ENCODE measurements at places on chromosomes 6 and 20.

- no peak for DNase-seq
These were observed 45.9 kb upstream of the CSE1L start for GRCh38 chr20:48999890-49000870.

DNA sequence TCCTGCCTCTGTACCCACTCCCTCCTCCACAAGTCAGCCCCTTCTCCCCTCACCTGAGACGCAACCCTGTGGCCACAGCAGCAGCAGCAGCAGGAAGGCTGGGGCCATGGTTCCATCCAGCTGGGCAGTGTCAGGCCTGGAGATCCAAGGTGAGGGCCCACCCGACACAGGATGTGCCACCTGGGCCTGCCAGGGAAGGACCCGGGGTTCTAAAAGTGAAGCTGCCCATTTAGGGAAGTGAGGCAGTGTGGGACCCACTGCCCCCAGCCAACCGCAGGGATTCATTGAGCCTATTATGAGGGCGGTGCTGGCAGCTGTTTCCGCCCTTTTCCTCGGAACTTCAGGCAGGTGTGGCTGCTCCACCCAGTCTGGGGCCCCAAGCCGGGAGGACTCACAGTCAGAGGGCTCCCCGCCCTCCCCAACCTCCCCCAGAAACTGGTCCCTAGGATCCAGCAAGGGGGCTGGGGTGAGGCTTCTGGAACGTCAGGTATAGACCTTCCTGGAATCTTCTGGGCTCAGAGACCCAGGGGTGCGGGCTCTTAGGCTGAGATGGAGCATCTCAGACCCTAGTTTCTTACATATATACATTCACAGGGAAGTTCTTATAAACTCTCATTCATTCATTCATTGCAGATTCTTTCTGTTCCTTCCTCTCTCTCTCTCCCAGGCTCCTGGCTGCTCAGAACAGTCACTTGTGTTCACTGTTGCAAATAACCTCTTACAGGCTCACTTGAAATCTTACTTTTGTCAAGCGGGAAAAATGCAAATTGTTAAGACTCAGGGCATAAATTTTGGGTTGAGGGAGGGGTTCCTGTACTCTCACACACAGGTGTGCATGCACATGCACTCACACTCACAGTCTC lies at the start of gene TREML2:
TSS of gene TREML2 (minus strand) at position 249 of the 863 bp plus-strand sequence. CDS start at position 108, 141 bp downstream.
- DNase-seq: peak; percentile 74

GRCh38 chr20:40980106-40980827 lies 48.4 kb upstream of the TOP1 start:
- no peak for DNase-seq

DNA sequence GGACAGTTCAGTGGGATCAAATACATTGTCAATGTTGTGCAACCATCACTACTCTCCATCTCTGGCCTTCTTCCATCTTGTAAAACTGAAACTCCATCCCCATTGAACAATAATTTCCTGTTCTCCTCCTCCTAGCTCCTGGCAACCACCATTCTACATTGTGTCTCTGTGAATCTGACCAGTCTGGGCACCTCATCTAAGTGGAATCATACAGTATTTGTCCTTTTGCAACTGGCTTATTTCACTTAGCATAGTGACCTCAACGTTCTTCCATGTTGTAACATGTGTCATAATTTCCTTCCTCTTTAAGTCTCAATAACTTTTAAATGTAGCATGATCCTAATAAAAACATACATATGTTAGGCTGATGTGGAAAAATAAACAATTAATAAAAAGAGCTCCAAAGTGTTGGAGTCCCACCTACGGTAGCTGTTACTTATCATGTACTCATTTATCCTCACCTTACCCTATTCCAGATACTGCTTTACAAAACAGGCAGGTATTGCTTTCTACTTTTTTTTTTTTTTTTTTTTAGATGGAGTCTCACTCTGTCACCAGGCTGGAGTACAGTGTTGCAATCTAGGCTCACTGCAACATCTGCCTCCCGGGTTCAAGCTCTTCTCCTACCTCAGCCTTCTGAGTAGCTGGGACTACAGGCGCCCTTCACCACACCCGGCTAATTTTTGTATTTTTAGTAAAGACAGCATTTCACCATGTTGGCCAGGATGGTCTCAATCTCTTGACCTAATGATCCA lies 91.9 kb downstream of the TNFAIP3 start:
- DNase-seq: no peak

DNA sequence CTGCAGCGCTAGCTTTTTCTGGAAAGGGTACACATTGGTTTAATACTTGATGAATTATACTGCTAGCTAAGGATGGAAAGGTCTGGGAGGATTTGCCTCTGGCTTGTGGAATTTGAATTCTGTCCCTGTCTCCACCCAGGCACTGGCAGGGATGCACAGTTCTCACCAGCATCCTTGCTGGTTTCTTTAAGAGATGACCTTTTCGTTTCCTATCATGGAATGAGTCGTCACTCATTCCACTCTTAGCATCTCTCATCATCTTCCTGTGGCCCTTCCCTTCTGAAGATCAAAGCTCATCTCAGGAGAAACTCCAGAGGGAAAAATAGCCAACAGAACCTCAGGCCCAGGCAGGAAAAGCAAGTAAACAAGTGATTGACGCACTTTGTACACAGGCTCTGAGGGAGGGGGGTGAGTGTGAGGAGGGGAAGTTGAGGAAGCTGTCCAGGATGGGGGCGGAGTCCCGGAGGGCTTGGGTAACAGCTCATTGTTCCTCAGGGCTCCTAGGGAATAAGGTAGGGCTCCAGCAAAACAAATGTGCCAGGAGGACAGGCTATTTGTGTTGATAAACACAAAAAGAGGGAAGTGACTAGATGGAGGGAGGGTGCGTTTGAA lies 25.7 kb upstream of the SAYSD1 start:
- DNase-seq: no peak

- DNase-seq: no peak
These were observed 54.6 kb upstream of the PIM1 start for GRCh38 chr6:37115236-37115895.

GRCh38 chr6:88975369-88975768 lies 12.0 kb upstream of the RNGTT start:
- no peak for DNase-seq

GRCh38 chr20:49161428-49162152 lies 26.5 kb downstream of the STAU1 start:
- no peak for DNase-seq

- no peak for DNase-seq
These were observed 12.6 kb downstream of the ACSS1 start for GRCh38 chr20:25045343-25045712.

GRCh38 chr20:49993301-49993751 lies 10.5 kb downstream of the SNAI1 start:
- peak; percentile 50 for DNase-seq

DNA sequence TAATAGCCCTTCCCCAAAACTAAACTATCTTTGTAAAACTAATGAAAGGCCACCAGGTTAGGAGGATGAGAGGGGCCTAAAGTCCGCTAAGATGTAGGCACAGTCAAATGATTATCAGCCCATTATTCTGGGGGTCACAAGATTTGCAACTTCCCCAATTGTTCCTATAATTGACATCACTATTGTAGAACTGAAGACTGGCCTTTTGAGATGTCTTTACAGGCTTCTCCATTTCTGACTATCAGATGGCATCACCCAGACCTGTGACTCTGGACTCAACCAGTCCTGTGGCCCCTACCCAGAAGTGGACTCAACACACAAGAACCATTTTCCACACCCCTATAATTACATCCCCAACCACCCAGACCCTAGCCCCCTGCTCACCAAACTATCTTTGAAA lies 61.5 kb upstream of the MAP7 start:
- DNase-seq: no peak

- DNase-seq: no peak
These were observed 62.8 kb downstream of the IRF4 start for GRCh38 chr6:454148-454991.

- peak; percentile 35 for DNase-seq
These were observed 9.5 kb upstream of the PAQR8 start for GRCh38 chr6:52352239-52353018.

DNA sequence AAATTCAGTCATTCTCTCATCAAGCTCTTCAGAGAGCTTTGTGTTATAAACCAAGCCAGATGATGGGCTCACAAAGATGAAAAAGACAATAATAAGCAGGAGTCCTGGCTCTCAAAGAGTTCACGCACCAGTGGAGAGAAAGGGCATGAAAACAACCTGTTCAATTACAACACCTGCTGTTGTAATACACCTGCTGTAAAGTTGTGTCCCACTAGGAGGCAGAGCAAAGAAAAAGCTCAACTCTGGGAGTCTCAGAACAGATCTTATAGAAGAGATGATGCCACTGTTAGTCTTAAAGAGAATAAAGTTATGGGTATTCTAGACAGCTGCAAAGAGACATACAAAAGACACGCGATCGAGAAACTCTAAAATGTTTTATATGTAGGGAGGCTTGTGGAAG lies 100.6 kb downstream of the DCDC2 start:
- DNase-seq: no peak

GRCh38 chr20:61538183-61538942 lies 286.3 kb downstream of the CDH4 start:
- no peak for DNase-seq

DNA sequence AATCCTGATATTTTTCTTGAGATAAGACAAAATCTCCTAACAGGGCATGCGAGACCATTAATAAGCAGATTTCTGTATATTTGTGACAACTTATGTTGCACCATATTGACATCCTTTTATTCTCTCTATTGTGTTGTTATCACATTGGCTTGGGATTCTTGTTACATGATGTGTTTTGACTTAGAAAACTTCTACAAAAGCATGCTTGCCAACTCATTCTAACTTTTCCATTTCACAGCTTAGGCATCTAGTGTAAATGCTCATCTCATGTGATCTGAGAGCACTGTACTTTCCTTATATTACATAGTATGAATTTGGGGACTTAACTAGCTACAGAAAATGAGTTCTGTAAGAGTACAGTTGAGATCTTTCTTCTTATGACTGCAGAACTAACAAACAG lies 1040.7 kb upstream of the ADGRB3 start:
- no peak for DNase-seq

DNA sequence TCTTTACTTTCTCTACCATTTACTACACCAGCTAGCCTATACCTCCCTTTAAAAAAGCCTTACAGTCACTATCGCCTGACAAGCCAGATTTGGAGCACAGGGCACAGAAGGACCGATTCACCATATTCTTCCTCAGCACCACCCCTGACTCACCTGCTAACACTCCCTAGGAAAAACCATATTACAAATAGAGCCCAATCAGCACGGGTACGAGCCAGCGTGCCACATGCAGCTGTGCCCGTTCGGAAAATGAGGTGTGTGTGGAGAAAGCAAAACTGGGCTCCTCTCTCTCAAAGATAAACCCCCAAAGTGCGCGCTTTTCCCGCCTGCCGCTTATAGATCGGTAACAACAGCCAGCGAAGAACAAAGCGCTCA lies 1.2 kb downstream of the SYNCRIP start:
- DNase-seq: no peak

- no peak for DNase-seq
These were observed 1.4 kb upstream of the RNASET2 start for GRCh38 chr6:166957805-166958076.

DNA sequence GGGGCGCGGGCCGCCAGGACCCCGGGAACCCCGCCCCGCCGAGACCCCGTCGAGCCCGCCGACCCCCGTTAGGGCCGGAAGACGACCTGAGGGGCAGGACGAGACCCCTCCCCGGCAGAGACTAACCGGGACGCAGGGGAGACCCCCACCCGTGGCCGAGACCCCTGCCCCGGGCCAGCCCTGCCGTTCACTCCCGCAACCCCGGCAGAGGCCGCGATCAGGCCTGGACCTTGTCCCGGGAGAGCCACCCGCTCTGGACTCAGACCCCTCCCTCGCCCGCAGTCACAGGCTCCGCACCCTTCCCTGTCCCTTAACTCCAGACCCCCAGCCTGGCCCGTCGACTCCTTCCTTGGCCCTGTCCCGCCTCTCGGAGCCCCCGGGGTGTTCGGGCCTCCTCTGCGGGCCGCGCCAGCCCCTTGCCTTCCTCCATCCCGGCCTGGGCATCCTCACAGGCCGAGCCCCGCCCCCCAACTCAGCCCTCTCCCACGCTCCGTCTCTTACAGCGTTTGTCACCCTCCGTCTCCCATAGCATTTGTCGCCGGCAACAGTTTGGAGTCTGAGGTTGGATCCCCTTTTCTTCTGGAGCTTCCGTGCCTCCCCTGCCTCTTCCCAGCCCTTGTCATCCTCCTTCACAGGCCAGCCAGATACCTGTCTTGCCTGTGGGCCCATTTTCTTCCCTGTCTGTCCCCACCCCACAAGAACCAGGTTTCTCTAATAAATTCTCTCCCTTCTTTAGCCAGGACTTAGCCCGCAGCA lies 569 bp downstream of the TCEA2 start:
- DNase-seq: no peak
